ENCODE measurements at places on chromosomes 3 and 15.

- no peak for DNase-seq
These were observed 54.5 kb downstream of the KIF9 start for GRCh38 chr3:47228088-47228487.

GRCh38 chr3:169710619-169711018 lies 47.1 kb upstream of the MECOM start:
- no peak for DNase-seq

- no peak for DNase-seq
These were observed 584 bp downstream of the RPS17 start for GRCh38 chr15:82539691-82540054.

DNA sequence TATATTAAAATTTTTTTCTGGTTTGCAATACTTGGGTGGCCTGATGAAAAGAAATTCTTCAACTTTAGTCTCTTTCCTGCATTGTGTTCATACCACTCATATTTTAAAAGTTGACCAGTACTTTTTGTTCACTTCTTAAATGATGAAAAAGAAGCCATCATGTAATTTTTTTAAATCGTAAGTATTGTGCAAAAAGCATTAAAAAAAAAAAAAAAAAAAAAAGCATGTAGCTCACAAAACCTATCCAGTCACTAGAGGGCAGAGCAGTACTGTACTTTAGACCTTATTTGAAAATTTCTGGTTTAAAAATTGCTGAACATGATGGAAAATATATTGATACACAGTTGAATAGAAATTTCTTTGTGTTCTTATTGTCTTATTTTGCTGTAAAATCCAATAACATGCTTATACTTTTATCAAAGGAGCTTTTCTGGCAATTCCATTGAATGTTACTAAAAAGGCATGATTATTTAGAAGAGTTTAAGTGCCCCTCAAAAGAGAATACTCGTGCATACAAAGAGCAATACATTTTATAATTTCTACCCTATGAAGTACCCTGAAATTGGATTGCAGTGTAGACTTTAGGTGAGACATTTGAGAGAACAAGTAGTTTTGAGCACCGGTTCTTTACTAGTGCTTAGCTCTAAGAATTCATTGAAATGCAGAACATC lies 137.7 kb downstream of the BBX start:
- DNase-seq = peak; percentile 63

DNA sequence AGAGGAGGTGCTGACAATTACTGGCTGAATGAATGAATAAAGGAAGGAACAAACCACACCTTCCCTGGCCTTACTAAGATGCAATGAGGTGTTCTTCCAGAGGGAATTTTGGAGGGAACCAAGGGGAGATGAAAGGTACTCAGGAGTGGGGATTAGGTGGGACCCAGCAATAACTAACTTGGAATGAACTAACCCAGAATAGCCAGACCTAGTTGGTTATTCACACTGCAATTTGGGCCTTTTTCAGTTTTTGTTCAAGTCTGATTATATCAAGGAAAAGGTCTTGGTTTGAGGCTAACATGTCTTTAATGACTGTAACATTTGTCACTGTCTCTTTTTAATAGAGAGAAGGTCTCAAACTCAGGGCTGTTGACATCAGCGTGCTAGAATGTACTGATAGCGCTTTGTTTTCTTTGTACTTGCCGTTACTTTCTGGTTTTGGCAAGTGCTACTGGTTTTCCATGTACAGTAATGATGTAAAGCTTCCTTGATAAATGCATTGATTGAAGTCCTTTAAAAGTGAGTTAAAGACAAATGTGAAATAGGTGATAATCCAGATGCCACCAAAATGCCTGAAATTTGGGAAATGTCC lies 3.2 kb upstream of the PLXND1 start:
- peak; percentile 60 for DNase-seq

DNA sequence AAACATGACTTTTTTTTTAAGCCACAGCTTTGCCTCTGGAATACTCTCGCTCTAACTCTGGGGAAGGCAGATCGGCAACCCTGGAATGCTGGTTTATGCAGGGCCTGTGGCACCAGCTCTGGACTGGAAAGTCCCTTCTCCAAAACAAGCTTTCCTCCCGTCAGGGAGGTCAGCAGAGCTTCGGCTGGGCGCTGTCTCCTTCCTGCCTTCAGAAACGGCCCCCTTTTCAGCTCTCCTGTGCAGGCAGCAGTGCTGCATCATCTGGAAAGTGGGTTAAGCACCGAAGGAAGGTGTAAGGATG lies 42.7 kb upstream of the SKOR1 start:
- no peak for DNase-seq

DNA sequence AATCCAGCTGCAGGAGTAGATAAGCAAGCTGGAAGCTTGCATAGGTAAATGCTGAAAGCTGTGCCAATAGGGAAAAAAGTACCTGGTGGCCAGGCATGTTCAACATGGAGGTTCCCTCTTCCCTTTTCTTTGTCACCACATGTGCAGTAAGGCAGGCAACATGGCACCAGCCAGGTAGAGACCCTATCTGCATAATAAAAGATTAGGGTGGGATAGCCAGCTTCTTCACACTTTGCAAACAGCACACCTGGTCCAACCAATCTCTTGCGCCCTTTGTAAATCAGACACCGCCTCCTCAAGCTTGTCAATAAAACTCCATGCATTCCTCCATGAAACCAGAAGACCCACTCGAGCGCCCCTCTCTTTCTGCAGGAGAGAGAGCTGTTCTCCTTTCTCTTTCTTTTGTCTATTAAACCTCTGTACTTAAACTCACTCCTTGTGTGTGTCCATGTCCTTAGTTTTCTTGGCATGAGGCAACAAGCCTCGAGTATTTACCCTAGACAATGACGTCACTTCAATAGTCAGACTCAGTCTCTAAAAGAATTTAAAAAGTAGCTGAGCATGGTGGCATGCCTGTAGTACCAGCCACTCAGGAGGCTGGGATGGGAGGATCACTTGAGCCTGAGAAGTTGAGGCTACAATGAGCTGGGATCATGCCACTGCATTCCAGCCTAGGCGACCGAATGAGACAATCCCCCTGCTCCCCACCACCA lies 256.3 kb downstream of the SCAPER start:
- no peak for DNase-seq

DNA sequence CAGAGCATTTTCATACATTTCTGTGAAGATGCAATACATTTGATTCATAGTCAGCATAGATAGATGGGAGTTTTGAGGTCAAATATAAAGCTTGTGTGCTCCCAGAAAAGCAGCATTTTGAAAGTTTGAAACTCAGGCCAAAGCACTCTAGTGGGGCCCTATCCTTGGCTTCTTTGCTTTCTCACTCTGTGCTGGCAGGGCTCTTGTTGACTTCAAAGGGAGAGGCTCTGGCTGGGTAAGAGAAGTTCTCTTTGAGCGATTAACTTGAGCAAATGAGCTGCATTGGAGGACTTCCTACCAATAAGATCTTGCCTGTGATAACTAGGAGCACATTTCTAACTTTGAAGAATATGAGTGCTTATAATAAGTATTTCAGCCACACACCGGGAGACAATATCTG lies 214.0 kb upstream of the RARB start:
- DNase-seq = no peak

All from fibroblast of skin of right biceps (primary cell).